CD4-positive, alpha-beta T cell treated with Interleukin-12 subunit alpha and Interleukin-12 subunit beta, for 1 hour (primary cell): ENCODE measurements at places on chromosomes 2 and 18.

DNA sequence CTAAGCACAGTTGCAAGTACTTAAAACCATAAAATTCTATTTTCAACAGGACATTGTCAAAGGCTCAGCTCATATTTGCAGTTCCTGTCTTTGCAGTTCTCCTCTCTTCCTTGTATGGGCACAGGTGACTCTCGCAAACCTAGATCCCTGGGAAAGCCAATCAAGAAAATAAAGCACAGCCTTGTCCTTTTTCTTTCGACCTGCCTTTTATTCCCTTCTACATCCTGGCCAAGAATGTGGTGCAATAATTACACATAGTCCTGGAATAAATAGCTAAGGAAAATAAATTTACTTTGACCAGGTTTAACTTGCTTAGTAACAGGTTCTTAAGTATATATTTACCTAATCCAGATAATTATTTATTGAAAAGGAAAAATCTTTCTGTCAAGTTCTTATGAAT, 20.2 kb downstream of the ATG16L1 start:
- DNase-seq = no peak

- no peak for DNase-seq
Measured at GRCh38 chr2:153391131-153391530, 87.4 kb downstream of the RPRM start.

GRCh38 chr2:61340242-61340641, 130.6 kb downstream of the USP34 start:
- DNase-seq = no peak

DNA sequence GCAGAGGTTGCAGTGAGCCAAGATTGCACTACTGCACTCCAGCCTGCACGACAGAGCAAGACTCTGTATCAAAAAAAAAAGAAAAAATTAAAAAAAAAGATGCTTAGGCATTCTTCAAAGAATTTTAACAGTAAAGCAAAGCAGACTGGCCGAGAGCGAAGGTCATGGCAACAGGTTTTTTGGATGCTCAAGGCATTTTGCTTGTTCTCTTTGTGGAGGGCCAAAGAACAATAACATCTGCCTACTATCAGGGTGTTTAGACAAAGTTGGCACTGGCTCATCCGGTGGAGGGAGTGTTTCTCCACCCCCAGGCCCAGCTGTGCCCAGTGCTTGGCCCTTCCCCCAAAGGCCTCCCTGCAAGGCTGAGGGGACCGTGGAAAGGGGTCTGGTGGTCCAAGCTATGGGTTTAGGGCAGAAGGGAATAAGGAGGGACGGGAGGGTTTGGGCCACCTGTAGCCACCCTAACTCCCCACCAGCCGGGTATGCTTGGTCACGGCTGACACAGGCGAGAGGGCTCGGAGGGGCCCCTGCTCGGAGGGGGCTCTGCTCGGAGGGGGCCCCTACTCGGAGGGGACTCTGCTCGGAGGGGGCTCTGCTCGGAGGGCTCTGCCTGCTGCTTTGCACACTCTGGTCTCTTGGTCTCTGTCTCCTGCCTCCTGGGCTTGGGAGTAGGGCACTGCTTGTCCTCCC, 26.7 kb upstream of the ALLC start:
- no peak for DNase-seq

- no peak for DNase-seq
Measured at GRCh38 chr18:43934781-43935471, 657.6 kb upstream of the SYT4 start.

DNA sequence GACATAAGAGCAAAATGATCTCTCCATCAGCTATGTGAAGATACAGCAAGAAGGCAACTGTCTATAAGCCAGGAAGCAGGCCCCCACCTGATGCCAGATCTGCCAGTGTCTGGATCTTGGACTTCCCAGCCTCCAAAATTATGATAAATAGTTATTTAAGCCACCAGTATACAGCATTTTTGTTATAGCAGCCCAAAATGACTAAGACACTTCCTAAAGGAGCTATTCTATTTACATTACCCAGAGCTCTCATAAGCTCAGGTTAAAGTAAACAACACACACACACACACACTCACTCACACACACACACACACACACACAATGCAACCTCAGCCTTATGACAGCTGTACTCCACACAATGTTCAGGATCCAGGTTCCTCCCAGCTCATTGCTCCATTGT, 5.7 kb upstream of the YPEL5 start:
- no peak for DNase-seq

- DNase-seq = no peak
Measured at GRCh38 chr2:109560265-109560664, 53.5 kb downstream of the SEPTIN10 start.

DNA sequence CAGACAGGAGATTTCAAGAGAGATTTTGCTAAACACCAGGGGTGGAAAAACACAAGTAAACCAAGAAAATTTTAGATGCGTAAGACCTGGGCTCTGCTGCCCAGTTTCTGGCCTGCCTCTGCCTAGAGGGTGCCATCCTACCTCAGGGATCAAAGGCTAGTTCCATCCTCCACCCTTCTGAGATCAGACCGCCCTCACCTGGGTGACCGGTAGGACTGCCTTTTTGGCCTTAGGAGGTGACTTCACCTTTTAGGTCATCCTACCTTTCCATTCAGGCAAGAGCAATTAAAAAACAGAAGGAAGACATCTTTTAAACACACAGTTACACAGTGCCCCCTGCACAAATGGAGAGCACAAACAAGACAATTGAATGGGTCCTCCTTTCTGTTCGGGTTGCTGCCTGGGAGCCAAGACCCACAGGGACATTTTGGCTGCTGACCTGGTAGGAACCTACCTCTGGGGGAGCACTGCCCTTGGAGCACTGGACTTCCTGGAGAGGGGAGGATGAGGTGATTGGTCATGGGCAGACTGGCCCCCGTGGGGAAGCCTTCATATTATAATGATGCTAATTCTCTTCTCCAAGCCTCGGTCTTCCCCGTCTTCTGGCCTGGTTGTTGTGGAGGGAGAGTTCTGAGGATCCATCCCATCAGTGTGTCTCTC, 3.1 kb downstream of the PSD4 start:
- DNase-seq = no peak

DNA sequence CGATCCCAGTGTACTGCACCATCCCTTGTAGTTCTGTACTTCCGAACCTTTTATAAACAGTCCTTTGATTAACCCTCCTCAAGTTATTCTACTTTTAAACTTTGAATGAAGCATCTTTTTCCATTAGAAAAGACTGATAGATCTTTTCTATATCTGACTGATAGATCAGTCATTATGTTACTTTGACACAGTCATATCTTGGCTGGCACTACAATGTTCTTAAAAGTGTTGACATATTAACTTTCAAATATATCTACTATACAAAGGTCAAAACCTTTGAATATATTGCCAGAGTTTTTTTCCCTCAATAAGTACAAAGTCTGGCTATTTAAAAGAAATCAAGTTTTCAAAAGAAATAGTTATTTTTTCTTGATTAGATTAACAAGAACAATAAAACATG, 35.4 kb upstream of the NABP1 start:
- no peak for DNase-seq

DNA sequence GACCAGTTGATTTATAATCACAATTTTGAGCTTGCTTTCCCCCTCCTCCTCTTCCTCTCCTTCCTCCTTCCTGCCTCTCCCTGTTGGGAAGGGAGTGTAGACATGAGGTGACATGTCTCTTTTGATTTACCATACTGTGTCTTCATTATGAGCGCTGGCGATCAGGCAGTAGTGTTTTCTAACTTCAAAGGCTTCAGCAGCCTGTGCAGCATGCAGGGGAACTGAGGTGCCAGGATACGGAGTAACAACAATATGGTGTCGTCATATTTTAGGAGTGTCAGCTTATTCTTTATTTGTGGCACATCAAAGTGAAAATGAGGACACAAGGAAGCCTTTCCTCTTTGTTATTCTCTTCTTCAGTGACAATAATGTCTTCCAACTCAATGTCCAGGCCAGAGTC, 864.2 kb downstream of the SLC4A3 start:
- no peak for DNase-seq

DNA sequence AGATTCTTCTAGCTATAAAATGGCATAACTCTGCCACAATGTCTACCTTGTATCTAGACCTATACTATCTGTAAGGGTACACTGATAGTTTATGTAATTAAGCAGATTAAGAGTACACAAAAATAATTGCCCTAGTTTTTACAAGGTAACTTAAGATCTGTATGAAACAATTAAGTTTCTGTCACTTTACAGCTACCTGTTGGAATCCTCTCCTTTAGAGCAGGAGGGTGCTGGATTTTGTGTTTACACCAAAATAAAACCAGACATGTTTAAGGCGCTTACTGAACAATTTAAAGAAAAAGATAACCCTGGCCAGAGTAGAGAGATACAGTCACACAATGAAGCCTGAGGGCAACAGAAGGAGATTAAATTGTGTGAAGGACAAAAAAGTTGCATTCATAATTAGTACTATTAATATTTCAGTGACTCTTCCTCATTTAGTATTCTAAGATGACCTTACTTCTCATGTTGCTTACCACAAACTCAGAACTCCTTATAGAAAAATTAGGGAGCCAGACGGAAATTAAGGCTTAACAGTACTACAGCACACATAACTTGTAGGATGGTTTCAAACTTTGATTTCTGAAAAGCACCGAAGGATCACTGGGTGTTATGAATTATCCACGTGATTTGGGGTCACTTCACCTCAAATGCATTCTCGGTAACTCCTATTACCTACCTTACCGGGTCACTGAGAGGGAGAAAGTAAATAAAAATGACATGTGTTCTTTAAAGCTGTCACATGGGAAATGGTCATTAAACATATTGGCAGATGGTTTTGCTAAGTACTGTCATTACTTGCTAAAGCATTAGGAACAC, 1.0 kb downstream of the DARS1 start:
- no peak for DNase-seq

GRCh38 chr18:13179566-13180113, 38.9 kb upstream of the LDLRAD4 start:
- no peak for DNase-seq
